Stimulated activated CD4-positive, alpha-beta T cell treated with anti-CD3 and anti-CD28 coated beads, Interleukin-4, amount 100 ng/mL, for 4 hours (primary cell): ENCODE measurements at places on chromosomes 2 and 18.

GRCh38 chr2:24768601-24769000 is 24.6 kb downstream of the PTRHD1 start:
- DNase-seq: no peak

DNA sequence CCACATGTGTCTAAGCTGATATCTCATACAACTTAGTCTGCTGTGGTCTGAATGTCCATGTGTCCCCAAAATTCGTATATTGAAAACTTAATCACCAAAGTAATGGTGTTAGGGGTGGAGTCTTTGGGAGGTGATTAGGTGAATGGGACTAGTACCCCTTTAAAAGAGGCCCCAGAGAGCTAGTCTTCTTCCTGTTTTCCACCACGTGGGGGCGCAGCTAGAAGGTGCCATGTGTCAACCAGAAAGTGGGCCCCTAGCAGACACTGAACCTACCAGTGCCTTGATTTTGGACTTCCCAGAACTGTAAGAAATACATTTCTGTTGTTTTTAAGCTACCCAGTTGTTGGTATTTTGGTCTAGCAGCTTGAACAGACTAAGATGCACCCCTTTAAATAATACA is 86.6 kb downstream of the ASB1 start:
- DNase-seq: no peak

- DNase-seq: no peak
Observed at GRCh38 chr2:188364033-188364630, 72.5 kb downstream of the GULP1 start.

DNA sequence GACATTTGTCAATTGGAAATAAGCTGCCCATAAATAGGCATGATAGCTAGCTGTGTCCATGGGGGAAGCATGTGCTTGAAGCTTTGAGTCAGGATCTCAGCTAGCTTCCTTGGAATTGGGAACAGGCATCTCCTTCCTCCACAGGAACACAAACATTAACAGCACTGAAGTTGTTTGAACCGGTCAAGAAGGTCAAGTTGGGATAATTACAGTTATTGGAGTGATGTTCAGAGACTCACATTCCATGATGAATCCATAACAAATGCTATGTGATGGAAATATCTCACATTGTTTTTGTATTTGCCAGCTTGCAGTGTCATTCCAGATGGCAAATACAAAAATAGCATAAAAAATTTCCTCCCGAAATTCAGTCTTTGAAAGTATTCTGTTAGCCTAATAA is 347.6 kb upstream of the SMIM21 start:
- no peak for DNase-seq

GRCh38 chr2:86074256-86074655 is 31.4 kb downstream of the POLR1A start:
- no peak for DNase-seq

DNA sequence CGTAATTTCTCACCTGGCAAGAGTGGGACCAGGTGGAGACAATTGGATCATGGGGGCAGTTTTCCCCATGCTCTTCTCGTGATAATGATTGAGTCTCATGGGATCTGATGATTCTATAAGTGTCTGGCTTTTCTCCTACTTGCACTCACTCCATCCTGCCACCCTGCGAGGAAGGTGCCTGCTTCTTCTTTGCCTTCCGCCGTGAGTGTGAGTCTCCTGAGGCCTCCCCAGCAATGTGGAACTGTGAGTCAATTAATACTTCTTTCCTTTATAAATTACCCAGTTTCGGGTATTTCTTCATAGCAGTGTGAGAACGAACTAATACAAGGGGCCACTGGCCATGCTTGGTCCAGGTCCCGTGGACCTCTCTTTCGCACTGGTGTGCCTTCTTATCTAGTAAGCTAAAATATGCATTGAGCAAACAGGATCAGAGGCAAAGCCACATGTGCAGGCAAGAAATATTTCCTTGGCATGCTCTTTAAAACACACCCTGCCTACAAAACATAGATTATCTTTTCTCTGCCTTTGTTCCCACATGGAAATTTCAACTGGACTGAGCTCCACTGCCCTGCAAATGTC is 821.1 kb downstream of the TRIB2 start:
- no peak for DNase-seq

DNA sequence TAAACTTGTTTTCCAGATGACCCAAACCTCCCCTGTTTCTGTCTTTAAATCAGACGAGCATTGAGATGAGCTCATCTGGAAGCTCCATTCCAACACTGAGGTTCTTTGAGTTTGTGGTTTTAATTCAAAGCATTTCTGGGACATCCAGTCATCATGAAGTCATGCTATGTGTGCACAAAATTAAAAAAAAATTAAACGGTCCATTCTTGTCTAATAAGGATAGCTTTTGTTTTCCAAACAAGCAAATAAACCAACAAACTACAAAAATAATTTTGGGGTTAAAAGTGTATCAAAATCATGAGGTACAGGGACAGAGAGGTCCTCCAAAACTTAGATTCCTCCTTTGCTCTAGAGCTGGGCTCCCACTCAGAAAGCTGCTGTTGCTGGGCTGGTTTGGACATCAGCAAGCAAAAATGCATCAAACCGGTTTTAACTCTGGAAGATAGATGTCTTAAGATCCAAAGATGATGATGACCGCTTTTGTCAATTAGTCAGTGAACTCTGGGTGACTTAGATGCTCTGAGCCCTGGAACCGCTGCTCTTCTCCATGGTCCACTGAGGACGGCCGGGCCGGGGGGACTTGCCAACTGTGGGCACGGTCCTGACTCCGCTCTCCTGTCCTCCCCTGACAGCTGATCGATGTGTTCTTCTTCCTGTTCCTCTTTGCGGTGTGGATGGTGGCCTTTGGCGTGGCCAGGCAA is 65.4 kb downstream of the TRPM8 start:
- no peak for DNase-seq

- DNase-seq: no peak
Observed at GRCh38 chr2:217301142-217301925, 441.5 kb upstream of the TNP1 start.

GRCh38 chr2:75614162-75614651 is 32.4 kb upstream of the MRPL19 start:
- no peak for DNase-seq

- no peak for DNase-seq
Observed at GRCh38 chr18:33532978-33533377, 45.0 kb upstream of the ASXL3 start.

DNA sequence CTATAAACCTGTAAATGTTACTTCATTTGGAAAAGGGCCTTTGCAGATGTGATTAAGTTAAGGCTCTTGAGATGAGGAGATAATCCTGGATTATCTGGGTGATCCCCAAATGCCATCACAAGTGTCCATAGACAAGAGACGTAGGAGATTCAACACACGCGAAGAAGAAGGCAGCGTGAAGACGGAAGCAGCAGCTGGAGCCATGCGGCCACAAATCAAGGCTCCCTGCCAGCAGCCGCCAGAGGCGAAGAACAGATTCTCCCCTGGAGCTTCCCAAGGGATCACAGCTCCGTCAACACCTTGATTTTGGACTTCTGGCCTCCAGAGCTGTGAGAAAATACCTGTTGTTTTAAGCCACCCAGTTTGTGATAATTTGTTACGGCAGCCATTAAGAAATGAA is 11.0 kb upstream of the VAPA start:
- DNase-seq: no peak

DNA sequence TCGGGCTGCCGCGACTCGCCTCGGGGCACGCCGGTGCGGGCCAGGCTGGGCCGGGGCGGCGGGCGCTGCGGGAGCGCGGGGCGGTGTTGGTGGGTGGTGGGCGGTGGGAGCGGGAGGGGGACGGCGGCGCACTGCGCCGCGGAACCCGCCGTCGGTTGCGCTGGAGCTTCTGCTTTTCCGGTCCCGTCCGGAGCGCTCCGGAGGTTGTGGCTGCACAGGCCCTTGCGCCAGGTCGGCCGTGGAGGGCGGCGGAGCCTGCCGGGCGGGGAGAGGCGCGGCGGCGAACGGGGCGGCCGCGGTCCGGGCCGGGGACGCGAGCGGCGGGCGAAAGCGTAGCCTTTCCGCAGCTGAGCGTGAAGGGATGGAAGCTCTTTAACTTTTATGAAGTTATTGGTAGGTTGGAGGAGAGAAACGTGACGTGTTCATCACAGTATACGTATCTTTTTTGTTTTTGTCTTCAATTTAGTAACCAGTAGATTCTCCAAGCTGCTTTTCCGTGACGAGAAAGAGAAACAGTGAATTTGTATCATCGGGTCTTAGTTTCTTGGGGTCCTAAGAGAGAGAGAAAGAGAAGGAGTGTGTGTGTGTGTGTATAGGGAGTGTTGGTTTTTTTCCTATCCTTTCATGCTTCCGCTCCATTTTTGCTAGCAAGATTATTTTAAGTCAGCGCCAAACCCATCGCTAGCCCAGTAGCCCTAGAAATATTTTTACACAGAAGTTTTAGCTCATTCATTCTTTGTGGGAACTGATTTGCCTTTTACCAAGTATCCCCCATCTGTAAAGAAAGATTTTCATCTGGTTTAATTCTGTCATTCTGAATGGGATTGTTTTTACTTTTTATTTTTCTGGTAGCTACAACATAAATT is 535 bp downstream of the ATG4B start:
- DNase-seq: no peak

- no peak for DNase-seq
Observed at GRCh38 chr2:27209621-27210401, 2.0 kb upstream of the ATRAID start.

GRCh38 chr2:149630445-149630844 is 42.9 kb upstream of the MMADHC start:
- no peak for DNase-seq

DNA sequence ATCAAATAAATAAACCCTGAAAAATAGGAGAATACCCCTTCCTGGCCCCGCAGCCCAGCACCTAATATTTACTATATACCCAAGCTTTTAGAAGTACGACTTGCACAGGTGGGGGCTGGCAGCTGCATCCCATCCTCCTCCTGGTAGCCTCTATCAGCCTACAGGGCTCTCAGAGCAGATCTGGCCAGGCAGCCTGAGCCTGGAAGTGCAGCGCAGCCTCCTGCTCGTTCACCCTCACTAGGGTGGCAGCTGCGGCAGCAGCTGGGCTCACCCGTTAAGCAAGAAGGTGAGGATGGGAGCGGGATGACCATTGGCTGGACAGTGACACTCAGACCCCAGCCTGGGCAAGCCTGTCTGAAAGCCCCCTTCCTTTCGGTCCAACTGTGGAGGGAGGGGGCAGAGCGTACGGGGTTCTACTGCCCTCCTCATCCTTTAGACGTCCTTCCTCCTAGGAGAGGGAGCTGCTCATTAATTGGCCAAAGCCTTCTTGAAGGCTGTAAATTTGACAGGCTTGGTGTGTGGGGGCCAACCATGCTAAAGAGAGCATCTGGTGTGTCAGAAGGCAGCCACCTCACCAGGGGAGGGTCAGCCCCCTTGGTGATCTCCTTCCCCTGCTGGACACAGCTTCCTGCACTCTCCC is 23.3 kb downstream of the MPHOSPH10 start:
- no peak for DNase-seq

- no peak for DNase-seq
Observed at GRCh38 chr2:61700464-61700863, 153.4 kb downstream of the FAM161A start.

GRCh38 chr2:75186821-75187220 is 12.5 kb downstream of the TACR1 start:
- no peak for DNase-seq

GRCh38 chr2:59150217-59150849 is 909.2 kb upstream of the FANCL start:
- DNase-seq: no peak

- no peak for DNase-seq
Observed at GRCh38 chr2:10613263-10613662, 76.5 kb downstream of the NOL10 start.

- DNase-seq: no peak
Observed at GRCh38 chr2:71484354-71484753, 31.0 kb downstream of the DYSF start.

DNA sequence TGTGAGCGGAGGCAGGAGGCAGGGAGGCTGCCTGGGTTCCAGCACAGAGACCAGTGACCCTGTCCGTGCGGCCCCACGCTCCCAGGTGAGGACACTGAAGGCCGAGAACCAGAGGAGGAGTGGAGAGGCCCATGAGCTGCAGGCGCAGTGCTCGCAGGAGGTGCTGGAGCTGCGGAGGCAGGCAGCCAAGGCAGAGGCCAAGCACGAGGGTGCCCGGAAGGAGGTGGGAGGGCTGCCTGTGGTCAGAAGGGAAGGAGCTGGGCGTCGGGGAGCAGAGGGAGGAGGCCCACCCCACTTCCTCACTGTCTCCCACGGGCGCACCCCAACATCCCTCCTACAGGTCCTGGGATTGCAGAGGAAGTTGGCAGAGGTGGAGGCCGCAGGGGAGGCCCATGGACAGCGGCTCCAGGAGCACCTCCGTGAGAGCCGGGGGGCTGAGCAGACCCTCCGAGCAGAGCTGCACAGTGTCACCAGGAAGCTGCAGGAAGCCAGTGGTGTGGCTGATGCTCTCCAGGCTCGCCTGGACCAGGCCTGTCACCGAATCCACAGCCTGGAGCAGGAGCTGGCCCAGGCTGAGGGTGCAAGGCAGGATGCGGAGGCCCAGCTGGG is 33.0 kb upstream of the SNED1 start:
- DNase-seq: no peak

GRCh38 chr18:13445241-13445897 is 226.8 kb downstream of the LDLRAD4 start:
- DNase-seq: no peak

DNA sequence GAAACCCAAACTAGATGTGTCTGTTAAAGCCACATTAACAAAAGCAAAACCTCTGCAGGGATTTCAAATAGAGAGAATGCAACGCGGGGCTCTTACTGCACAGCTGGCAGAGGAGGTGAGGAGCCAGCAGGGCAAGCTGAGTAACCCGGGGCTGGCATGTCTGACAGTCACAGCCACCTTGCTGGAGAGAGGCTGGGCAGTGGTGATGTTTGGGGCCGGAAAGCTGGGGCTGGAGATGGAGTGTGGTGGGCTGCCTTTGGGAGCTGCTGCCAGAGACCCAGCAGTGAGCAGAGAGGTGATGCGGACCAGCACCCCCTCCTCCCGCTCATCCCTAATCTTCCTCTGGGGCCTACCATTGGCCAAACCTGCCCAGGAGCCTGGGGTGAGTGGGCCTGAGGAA is 204.5 kb upstream of the ARL4C start:
- no peak for DNase-seq

GRCh38 chr18:49335677-49336076 is 124.8 kb downstream of the DYM start:
- DNase-seq: peak; percentile 4

GRCh38 chr2:193520709-193521458 is 1326.2 kb upstream of the TMEFF2 start:
- DNase-seq: no peak

DNA sequence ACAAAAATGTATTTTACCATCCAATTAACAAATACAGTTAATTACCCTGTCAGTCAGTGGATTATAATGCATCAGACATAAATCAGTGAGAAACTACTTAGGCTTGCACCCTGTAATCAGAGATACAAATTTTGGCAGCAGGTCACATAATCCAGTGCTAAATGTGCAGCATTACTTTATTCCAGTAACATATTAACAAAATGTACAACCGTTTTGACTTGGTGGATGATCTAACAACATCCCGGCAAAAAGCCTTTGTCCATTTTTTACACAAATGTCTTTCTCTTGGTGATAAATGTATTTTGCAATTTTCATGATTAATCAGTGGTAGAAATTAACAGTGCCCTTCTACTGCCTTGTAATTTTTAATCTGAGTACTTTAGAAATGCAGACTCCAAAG is 162.8 kb downstream of the LRP1B start:
- no peak for DNase-seq

- DNase-seq: no peak
Observed at GRCh38 chr2:11996618-11997017, 250.2 kb downstream of the LPIN1 start.
